ENCODE measurements at places on chromosomes 3 and 15. TPM values are rescaled to one million over a fixed set of nuclear protein-coding genes. Genes with fewer than 3 reads are reported as not detected.

Gene CAMKV
- total RNA-seq, result not detected

DNA sequence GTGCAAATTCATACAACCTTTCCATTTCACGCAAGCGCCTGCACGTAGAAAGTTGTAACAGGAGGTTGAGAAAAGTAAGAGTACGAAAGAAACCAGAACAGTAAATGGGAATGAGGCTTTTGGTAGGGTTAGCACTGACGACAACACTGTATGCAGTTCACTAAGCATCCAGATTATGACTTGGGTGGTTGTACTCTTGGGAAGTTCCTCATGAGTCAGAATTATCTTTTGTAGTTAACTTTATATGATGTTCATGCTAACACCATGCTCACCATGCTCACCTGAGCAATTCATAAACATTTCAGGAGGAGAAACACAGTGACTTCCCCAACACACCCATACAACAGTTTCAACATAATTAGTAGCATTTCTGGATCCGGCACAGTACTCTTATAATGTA, 3.0 kb upstream of the LPP start:
- no peak for DNase-seq

Gene NT5DC2
- total RNA-seq, result 25.6 TPM

GRCh38 chr3:74173090-74173489, 441.4 kb downstream of the CNTN3 start:
- no peak for DNase-seq

Gene GPR15
- not detected for total RNA-seq

Gene CCR3
- not detected for total RNA-seq

Gene KBTBD13
- not detected for total RNA-seq

Gene GOLGA8S
- not detected for total RNA-seq

DNA sequence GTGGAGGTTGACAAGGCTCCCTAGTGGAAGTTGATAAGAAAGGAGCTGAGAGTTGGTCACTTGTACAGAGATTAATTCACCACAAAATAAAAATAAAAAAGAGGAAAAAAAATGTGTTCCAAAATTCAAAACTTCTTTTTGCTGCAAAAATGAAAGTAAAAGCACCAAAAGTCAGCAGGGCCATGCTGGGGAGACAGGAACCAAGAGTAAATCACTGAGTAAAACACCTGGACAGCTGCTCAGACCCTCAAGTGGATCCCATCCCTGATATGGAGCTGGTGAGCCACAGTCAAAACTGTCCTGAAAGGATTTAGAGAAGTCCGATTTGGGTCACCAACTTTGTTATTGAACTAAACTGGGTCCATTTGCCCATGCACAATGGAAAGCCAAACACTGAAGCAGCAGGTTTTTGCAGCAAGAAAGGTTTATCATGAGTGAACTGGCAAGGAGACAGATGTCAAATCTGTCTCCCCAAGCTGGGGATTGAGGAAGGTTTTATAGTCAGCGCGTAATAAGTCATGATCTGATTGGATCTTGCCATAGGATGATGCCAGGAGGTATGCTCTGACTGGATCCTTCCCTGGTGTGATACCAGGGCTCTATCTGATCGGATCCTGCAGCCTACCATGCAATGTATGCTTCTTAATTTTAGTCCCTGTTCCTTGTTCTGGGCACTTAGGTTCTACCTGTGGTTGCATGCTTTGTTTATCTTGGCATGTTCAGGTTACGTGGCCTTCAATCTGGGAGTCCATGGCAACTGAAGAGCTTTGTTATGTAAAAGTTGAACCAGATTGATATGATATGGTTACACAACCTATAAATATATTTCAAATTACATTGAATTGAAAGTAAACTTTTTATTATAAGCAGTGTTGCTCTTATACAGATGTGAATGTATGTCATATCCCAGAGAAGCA, 313.2 kb downstream of the POLQ start:
- no peak for DNase-seq

DNA sequence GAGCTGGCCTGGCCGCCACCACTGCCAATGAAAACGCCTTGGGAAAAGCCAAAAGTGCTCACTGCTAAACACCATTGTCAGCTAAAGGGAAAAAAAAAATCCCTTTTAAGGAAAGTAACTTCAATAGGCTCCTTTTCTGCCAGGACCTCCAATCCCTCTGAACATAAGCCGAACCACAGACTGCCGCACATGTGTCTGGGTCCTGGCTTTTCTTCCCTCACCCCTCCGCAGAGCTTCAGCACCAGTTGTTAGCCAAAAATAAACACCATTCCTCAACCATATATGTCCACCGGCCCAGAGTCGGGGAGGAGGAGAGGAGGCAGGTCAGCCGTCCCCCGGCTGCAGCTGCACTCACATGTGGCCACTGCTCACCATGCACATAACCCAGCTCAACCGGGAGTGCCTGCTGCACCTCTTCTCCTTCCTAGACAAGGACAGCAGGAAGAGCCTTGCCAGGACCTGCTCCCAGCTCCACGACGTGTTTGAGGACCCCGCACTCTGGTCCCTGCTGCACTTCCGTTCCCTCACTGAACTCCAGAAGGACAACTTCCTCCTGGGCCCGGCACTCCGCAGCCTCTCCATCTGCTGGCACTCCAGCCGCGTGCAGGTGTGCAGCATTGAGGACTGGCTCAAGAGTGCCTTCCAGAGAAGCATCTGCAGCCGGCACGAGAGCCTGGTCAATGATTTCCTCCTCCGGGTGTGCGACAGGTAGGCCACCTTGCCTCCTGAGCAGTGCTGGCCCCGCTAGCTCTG, at the start of gene FBXL22:
TSS of gene FBXL22 (plus strand) at position 350 of the 753 bp plus-strand sequence. CDS start at position 356, 6 bp downstream.
- DNase-seq, result no peak

Gene VGLL3
- 0.02 TPM for total RNA-seq

DNA sequence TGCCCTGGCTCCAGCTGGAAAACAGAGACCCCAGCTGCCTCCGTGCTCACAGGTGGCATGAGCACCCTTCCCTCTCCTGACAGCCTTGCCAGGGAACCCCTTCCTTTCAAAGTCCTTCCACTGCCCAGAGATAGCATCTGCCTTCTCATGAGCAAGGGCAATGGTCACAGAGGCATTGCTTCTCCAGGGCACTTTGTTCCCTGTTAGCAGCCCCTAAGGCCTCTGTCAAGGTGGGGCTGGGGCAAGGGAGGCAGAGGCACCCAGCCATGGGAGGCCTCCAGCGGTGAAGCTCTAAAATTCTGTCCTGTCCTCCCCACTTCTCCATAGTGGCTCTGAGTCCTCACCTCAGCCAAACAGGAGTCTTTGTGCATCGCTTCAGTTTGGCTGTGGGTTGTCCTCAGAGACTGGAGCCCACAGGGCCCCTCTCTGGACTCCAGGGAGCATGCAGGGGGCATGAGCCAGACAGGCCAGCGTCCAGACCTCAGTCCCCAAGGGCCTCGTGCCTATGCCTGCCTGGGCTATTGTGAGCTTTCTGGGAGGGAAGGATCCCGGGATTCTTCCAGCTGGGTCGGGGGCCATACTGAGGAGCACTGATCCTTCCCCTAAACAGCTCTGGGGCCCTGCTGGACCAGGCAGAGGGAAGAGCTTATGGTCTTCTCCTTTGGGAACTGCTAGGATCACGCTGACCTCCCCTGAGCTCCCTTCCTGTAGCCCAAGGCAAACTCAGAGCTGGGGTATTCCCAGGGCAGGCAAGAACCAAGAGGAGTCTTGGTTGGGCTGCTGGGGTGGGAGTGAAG, 106.6 kb downstream of the DNAJB8 start:
- no peak for DNase-seq

DNA sequence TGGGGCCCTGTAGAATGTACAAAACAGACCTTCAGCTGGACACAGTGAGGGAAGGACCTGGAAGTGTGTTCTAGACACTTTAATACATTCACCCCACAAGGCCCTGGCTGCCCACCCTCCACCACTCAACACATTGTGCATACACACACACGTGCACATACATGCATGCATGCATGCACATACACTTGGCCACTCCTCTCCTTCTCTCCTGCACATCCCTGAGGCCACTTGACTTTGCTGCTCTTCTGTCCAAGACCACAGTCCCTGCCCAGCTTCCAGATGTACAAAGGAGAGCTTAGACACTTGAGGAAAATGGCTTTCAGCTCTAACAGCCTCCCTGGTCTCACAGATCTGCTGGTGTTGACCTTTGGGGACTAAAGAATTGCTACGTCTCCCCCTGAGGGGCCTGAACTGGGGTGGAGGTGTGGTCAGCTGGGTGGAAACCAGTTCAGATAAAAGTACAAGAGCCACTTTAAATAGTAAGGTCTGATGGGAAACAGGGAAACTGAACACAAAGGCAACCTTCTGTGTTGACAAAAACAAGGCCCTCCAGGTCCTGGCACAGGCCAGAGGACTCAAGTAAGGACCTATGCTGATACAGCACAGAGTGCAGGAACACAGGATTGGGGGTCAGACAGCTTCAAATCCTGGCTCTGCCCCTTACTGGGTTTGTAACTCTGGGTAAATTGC, 24.8 kb upstream of the NOX5 start:
- DNase-seq, result no peak

DNA sequence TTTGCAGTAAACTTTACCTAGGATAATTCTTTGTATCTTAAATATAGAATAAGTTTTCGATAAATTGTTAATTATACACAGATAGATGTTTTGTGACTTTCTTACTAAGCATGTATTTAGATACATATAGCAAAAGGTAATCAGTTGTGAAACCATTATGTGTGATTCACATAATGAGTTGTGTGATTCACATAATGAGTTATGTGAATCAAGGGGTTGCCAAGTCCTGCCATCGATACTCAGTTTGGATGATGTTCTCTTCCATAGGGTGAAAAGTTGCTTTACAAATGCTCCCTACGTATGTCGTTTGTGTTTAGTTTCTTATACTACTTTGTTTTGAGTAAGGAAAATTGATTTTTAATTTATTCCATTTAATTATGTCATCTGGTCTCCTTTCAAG, 682.1 kb downstream of the MECOM start:
- no peak for DNase-seq

Gene WNT5A
- total RNA-seq, result 12.0 TPM
